T47D (cell line): ENCODE measurements at places on chromosomes 13 and 19.

GRCh38 chr13:33270895-33271538 lies 14.5 kb downstream of the STARD13 start:
- DNase-seq = no peak

- peak; percentile 73 for DNase-seq
Observed at GRCh38 chr13:49225223-49226042, 5.3 kb downstream of the MLNR start.

GRCh38 chr13:113731192-113732175 lies 27.5 kb upstream of the TMEM255B start:
- no peak for DNase-seq

- DNase-seq = no peak
Observed at GRCh38 chr13:46278474-46278873, 66.7 kb downstream of the LRRC63 start.

DNA sequence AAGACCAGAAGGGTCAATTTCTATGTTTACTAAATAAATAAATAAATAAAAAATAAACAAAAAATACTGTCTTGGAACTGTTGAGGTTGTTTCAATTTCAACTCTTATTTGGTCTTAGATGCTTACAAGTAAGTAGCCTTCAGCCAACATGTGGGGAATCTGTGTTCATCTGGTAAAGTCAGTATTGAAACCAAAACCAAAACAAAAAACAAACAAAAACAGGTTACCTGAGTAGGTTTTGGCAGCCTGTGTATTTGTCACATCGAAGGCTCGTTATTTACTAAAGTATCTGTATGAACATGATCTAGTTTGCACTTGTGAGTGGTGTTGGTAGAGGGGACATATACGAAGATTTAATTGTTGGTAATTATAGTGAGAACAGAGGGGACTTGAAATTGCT lies 471.5 kb downstream of the SLITRK5 start:
- no peak for DNase-seq

GRCh38 chr13:45456196-45456972 lies 8.4 kb upstream of the COG3 start:
- DNase-seq = no peak

- no peak for DNase-seq
Observed at GRCh38 chr13:21641629-21642028, 29.2 kb upstream of the FGF9 start.

DNA sequence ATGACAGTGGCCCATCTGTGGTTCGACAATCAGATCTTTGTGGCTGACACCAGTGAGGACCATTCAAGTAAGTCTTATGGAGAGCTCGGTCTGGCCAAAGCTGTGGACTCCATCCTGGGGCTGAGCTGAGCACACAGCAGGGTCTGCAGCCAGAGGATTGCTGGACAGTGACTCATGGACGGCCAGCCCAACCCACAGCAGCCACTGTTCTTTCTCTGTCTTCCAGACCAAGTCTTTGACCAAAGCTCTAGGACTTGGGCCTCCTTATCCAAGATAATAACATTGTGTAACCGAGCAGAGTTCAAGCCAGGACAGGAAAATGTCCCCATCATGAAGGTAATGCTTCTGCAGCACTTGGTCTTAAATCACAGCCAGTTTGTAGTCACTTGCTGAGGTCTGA lies 12.4 kb downstream of the ATP12A start:
- DNase-seq = no peak

- DNase-seq = peak; percentile 60
Observed at GRCh38 chr19:52190487-52191293, 838 bp downstream of the PPP2R1A start.

DNA sequence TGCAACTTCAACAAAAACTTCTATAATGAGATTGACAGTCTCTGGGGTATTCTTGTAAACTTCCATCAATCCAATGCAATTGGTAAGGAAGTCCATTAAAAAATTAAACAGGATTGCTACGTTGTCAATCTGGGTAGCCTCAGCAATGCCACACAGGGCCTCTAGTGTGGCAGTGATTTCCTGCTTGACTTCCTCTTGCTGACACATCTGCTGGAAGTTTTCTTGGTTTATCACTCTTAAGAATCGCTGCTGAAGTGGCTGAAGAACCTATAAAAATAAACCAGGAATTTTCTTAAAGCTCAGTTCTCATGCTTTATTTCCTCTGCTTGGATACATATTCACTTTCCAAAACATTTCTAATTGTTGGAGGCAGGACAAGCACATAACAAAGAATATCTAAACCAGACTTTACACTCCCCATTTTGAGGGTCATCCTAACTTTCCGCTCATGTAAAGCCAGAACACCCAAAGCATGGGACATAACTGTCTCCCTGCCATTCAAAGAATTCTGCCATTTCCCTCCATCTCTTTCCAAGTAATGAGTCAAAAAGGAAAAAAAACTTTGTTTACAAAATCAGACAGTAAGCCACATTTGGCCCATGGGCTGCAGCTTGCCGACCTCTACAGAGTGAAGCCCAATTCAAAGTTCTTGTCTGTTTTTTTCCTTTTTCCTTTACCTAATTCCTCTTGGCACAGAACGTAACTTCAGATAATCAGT lies 23.2 kb upstream of the EEF1AKMT1 start:
- no peak for DNase-seq

GRCh38 chr13:39945226-39945625 lies 289.8 kb downstream of the COG6 start:
- no peak for DNase-seq

GRCh38 chr13:51934461-51935087 lies 72.8 kb downstream of the CCDC70 start:
- no peak for DNase-seq

- DNase-seq = no peak
Observed at GRCh38 chr19:49488046-49488862, 846 bp downstream of the RPL13A start.

DNA sequence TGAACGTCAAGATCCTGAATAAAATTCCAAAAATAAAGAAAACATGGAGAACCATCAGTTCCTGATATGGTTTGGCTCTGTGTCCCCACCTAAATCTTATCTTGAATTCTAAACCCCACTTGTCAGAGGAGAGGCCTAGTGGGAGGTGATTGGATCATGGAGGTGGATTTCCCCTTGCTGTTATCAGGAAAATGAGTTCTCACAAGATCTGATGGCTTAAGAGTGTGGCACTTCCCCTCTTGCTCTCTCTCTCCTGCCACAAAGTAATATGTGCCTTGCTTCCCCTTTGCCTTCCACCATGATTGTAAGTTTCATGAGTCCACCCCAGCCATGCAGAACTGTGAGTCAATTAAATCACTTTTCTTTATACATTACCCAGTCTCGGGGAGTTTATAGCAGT lies 827.4 kb downstream of the GPC5 start:
- no peak for DNase-seq

DNA sequence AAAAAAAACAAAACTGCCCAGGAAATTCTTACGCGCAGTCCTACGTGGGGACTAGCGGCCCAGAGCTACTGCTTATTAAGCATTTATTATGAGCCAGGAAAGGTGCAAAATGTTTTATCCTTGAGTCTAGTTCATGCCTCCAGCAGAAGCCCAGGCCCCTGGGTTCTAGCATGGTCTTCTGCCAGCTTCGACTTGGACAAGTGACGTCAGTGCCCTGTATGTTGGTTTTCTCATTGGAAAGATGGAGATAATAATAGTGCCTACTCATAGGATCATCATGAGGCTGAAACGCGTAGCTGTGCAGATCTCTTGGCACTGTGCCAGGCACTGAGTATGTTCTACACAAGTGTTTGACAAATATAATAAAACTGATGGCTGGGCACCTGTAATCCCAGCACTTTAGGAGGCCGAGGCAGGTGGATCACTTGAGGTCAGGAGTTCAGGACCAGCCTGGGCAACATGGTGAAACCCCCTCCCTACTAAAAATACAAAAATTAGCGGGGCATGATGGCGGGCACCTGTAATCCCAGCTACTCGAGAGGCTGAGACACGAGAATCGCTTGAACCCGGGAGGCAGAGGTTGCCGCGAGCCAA lies 12.4 kb upstream of the SULT2B1 start:
- DNase-seq = no peak
